Stimulated activated CD8-positive, alpha-beta memory T cell treated with anti-CD3 and anti-CD28 coated beads, Interleukin-7, amount 100 ng/mL, for 48 hours (primary cell): ENCODE measurements at places on chromosomes 12 and 14.

GRCh38 chr12:21308785-21309184 is 25.9 kb downstream of the SLCO1A2 start:
- DNase-seq, result no peak

GRCh38 chr12:951176-951575 is 1.7 kb upstream of the RAD52 start:
- DNase-seq, result no peak

- no peak for DNase-seq
These were observed 1.2 kb upstream of the KRT85 start for GRCh38 chr12:52368508-52368907.

GRCh38 chr12:115466076-115466475 is 782.1 kb upstream of the TBX3 start:
- no peak for DNase-seq

GRCh38 chr12:88546853-88547252 is 33.4 kb downstream of the KITLG start:
- no peak for DNase-seq

DNA sequence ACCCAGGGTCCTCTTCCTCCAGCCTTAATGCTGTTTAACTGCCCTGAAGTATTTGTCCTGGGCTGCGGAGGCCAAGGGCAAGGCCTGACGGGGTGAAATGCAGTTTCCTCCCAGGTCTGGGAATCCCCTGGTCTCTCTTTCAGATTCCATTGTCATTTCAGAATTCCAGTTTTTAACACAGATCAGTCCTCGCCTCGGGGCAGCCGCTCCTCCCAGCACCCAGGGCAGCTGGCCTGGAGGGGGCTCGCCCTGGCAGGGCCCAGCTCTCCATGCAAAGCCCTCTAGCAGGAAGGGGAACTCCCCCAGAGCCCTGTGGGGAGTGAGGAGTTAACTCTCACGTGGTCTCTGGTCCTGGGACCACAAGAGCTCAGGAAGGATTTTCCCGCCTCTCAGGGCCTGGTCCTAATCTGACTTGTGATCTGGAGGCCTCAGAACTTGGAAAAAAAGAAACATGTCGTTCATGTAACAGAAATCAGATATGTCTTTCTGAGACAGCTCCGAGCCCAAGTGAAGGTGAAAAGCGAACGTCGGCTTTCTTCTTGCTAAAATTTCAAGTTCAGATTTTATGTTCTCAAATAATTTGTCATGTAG is 265.6 kb upstream of the SFSWAP start:
- DNase-seq, result no peak

DNA sequence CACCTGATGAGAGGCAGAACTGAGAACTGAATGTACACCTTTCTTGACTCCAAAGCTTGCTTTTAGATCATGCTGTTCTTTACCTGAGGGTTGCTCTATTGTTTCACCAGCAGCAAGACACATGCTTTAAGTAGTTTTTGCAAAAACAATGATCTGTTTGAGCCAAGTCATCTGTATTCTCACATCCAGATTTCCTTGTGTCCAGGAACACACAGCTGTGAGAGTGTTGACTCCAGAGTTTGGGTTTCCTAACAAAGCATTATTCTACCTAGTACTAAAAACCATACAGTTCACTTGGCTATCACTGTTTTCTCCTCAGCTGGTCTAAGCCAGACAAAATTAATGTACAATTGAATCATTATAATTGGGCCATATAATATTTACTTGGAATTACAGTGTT is 120.4 kb downstream of the STAB2 start:
- no peak for DNase-seq

- no peak for DNase-seq
These were observed 114.8 kb upstream of the GSC start for GRCh38 chr14:94884616-94885230.

GRCh38 chr12:2683283-2684025 is 111.3 kb upstream of the FKBP4 start:
- no peak for DNase-seq

DNA sequence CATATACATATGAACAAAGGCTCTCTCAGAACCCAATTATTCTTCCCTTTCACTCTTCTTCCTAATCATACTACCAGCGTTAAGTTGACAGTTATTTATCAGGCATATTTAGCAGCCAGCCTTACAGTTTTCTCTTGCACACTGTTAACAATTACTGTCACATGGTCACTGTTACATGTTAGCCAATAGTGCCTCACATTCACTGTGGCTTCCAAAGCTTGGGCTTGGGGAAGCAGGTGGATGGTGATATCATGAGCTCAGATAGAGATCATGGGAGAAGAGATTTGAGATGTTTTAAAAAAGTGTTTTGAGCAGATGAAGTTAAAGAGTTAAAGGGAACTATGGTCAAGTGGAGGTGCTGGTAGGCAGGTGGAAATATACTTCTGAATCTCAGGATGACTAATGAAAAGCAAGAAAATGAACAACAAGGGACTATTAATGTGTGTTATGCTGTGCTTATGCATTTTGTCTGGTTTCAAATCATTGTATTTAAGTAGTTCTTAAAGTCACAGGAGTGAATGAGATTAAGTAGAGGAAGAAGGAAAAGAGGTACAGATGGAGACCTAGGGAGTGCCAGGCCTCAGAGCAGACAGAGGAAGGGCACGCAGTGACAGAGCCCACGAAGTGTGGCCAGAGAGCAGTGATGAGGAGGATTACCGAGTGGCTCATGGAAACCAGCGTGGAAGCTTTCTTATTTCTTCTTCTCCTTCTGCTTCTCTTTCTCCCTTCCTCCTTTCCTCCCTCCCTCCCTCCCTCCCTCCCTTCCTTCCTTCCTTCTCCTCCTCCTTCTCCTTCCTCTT is 39.6 kb downstream of the BICD1 start:
- DNase-seq, result no peak

DNA sequence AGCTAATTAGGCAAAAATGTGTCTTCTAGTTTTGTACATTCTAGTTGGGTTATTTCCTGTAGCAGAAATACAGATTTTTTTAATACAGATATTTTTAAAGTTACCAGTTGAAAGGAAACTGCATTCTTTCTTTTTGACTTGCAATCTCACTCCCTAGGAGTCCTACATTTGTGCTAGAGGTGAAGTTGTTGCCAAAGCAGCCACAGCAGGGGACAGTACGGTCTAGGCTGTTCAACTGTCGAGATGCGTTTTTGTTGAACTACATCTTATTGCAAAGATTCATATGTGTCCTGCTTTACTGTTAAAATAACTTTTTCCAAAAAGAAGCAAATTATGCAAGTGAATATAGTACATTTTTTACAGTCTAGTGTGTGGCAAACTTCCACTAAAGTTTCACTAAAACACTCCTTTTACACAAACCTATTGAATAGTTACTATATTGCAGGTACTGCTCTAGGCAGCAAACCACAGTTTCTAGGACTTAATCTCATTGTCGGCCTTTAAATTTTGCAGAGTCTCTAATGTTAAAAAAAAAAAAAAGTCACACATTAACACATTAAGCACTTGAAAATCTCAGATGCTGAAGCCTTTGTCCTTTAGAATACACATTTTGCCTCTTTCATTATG is 30.2 kb upstream of the SRGAP1 start:
- no peak for DNase-seq

DNA sequence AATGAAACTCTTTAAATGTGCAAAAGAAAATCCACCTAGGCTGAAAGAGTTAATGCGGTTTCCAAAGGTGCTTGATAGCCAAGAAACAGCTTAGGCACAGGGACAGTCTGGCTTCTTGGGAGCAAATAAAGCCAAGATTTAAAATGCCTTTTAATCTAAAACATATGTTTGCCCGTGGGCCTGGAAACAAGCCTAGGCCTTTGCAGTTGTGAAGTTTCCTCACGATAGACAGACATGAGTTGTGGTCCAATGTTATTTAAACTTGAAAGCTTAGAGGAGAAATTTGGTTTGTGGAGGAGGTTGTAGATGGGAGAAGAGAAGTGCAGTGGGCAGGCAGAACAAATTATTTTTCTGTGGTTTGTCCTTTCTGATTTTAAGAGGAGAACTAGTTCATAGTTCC is 29.8 kb downstream of the PROX2 start:
- DNase-seq, result no peak

DNA sequence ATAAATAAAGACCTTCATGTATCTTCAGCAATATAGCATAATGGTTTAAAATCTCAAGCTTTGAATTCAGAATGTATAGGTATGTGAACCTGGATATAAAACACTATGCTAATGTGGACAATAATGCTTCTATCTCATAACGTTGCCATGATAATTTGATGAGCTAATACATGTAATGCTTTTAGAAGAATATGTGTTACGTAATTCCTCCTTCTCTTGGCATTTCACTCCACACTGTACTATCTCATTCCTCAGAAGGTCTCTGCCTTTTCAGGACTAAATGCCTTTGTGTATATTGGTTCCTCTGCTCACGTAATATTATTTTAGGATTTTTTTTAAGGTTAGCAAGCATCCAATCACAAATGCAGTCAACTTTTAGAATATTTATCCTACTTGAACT is 86.5 kb downstream of the FOXA1 start:
- DNase-seq, result no peak

- DNase-seq, result no peak
These were observed 5.6 kb downstream of the MSI1 start for GRCh38 chr12:120363274-120363855.

DNA sequence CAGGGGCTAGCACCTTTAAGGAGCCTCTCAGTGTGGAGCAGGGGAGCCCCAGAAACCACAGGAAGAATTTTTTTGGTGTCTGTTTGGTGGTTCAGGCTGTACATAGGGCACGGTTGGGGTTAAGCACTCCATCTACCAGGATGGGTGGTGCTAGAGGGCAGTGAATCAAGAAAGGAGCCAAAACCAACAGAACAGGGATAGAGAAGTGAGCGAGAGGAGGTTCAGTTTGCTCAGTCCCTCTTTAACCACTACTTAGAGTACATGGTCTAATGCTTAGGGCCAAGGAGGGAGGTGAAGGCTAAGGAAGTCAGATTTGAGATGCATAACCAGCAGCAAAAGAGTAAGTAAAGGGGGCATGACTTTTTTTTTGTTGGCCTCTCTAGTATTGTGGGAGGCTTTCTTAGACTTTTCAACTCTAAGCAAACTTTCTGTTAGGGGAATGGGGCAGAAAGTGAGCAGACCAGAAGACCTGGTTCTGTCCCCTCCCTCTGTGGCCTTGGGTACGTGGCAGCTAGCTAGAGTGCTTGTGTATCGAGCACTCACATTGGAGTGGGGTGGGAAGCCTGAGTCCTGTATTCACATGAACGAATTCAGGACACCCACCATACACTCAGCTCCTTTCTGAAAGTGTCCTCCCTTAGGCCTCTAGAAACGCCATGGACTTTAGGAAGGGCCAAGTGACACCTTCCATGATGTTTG is 6.6 kb upstream of the NPFF start:
- DNase-seq, result no peak

- DNase-seq, result no peak
These were observed 155.5 kb downstream of the SYT1 start for GRCh38 chr12:79020106-79020505.

GRCh38 chr14:91237219-91237618 is 7.3 kb downstream of the GPR68 start:
- no peak for DNase-seq

DNA sequence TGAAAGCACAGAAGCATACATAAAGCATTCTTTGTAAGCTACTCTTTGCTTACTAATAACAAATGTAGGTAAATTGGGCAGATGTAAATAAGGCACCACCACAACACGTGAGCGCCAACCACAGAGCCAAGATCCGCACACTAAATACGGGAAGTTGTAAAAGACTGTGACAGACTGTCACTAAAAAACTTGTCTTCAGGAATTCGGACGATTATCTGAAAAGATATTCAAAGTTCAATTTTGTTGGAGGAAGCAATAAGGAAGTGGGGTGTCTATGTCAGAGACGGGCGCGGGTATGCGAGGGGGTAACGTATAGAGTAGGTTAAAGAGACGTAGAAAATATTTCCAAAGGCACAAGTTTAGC is 1.5 kb upstream of the HSP90B1 start:
- DNase-seq, result no peak

DNA sequence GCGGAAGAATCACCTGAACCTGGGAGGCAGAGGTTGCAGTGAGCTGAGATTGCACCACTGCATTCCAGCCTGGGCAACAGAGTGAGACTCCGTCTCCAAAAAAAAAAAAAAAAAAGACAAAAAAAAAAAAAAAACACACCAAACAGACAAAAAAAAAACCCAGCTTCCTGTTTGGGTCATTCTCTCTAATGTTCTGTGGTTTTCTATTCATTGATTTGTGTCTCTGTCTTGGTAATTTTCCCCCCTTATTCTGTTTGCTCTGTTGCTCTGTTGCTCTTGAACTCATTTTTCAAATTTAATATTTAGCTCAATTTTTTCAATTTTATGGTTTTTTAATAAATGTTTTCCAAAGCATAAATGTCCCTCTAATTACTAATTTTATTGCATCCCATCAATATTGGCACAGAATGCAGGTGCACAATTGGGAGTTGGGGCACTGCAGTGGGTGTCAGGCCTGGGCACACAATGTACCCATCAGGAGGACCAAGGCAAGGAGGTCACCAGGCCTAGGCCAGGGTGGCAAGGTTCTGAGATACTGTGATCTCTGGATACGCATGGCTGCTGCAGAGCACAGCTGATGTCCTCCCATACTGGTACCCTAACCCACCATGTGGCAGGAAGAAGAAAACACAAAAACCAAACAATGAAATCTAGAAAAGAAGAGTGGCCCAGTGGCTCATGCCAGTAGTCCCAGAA is 8.0 kb upstream of the GNPTAB start:
- no peak for DNase-seq

DNA sequence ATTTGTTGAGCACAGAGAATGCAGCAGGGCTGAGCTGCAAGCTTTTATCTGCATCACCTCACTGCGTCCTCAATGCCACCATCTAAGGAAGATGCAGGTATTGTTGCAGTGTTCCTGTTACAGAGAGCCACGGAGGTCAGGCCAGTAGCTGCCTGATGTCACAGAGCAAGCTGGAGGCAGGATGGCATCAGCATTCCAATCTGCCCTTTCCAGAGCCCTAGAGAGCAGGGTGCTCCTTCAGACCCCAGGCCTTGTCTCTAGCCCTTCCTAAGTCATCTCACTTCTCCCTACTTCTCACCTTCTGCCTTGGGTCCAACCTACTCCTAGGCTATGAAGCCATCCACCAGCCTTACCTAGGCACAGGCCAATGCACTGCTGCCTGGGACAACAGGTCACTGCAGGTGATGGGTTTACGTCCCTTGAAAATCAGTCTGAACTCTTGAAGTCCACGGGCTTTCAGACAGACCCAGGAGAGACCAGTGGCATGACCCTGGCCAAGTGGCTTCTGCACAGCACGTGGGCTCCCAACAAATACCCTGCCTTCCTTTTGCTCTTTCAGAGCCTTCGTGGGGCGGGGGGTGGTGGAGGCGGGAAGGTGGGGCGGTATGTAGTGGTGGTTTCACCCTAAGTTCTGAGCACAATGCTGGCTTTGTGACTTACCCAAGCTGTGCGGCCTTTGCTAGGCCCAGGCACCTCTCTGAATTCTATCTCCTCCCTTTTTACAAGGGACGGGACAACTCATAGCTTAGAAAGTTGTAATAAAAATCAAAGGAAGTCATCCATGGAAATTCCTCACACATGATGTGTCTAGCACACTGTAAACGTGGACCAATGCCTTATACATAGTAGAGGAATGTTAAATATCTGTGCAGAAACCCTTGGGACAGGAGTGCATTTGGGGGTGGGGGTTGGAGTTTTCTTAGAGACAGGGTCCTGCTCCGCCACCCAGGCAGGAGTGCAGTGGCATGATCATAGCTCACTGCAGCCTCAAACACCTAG is 136.0 kb downstream of the KSR2 start:
- no peak for DNase-seq

- DNase-seq, result no peak
These were observed 230.0 kb downstream of the GLT1D1 start for GRCh38 chr12:129083121-129083840.

GRCh38 chr12:52246720-52247621 is 13.9 kb downstream of the KRT7 start:
- DNase-seq, result no peak
